Stimulated activated CD8-positive, alpha-beta memory T cell treated with anti-CD3 and anti-CD28 coated beads, Interleukin-7, amount 100 ng/mL, for 4 hours (primary cell): ENCODE measurements at places on chromosomes 1 and 21.

DNA sequence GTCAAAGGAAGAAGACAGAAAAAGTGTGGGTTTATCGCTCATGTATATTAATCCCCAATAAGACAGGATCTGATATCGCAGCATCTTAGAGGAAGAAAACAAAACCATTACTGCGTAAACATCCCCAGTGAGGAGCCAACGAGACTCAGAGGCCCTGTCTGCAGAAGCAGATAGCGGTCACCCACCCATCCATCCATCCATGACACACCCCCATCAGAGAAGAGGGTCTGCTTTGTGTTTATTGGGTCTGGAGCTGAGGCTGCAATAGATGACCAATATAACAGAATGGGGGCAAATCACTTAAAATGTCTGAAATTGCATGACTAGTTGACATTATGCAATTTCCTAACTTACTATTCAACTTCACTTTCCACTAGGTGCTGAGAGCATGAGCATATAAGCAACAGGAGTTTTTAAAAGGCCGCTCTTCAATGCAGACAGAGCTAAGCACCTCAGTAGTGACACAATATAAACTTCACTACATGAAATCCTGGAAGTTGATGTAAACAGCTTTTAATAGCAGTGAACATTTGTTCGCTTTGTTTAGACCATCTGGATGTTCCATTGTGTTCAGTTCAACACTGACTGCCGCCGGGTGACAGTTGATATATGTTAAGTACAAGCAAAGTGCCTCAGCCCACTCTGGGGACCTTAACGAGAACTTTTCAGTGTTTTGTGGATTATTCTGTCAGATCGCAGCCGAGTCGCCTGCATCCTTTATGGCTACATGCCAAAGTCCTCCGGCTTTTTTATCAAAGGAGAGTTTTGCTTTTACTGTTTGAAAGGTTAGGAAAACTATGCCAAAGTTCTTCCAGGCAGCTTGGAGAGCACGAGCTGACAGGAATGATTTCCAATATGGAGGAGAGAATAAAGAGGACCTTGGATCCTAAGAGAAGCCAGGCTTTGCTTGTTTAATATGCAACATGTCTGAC lies 167.5 kb downstream of the ZNF281 start:
- DNase-seq, result no peak

- DNase-seq, result no peak
Observed at GRCh38 chr1:38500352-38500751, 359.2 kb downstream of the RRAGC start.

- no peak for DNase-seq
Observed at GRCh38 chr1:30596891-30597290, 126.5 kb downstream of the MATN1 start.

DNA sequence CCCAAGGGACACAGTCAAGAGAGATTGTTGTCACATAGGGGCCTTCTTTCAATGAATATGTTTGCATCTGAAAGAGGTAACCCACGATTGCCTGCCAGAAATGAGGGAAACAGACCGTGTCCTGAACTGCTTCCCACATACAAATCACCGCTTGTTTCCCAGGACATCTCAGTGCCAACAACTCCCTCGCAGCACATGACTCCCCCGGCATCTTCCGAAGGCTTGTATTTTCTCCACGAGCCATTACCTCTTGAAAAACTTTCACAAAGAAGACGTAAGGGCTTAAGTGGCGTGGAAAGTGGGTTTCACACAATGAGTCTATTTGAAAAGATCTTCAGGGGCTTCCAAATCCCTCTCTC lies 31.6 kb upstream of the PDE9A start:
- no peak for DNase-seq

DNA sequence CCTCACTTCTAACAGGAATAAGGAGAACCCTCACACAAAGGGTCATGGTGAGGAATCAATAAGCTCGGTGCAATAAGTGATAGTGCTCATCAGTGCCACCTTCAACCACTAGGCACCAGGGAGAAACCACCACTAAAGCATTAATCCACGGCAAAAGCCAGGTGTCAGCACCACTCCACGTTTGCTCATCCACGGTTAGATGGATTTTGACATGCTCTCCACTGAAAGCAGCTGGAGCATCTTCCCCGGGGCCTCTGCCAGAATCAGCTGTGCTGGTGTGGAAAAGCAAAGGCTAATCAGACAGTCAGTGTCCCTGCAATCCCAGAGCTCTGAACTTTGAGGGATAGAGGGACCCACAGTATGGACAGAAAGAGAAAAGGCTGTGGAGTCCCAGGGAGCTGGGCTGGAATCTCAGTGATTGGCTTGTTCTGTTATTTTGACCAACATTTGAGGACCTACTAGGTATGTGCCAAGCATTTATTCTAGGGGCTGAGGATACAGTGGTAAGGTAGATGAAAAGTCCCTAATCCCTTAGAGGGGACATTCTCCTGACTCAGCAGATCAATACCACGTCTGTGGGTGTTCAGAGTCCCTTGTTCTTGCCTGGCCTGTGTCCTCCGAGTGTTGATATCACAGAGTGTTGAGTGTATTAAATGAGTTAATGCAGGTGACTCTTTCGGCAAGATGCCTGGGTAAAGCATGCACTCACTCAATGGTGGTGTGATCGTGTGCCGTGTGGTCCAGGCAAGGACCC lies 41.3 kb downstream of the FHAD1 start:
- DNase-seq, result no peak

DNA sequence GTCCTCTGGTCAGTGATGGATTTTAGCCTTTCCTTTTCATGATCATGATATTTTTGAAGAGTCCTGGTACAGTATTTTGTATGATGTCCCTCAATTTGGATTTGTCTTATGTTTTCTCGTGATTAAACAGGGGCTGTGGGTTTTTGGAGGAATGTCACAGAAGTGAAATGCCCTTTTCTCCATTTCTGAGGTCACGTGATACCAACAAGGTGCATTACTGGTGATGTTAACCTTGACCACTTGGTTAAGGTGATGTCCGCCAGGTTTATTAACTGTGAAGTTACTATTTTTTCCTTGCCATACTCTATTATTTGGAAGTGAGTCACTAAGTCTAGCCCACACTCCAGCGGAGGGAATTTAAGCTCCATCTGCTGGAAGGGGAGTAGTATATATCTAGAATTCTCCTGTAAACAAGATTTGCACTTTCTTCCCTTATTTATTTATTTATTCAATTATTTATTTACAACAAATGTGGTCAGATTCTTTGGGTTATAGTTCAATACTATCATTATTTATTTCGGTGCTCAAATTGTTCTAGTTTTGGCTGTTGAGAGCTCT lies 123.4 kb downstream of the HIVEP3 start:
- DNase-seq, result no peak

- DNase-seq, result no peak
Observed at GRCh38 chr1:31752952-31753475, 11.1 kb downstream of the ADGRB2 start.

DNA sequence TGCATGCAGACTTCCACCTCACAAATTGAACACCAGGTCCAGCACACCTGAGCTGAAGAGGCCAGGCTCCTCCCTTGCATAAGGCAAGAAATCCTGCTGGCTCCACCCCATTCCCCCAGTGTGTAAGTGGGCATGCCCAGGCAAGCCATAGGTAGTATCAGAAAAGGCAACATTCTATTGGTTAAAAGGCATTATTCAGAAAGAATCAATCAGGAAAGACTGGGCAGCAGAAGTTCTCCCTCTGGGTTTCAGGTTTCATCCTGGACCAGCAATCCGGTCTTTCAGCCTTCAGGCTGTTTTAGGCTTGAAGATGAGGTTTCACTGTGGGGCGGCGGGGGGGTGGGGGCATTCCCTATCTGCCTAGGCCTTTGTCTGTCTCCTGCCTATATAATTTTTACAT lies 42.0 kb upstream of the LHX8 start:
- DNase-seq, result no peak

- DNase-seq, result peak; percentile 60
Observed at GRCh38 chr1:52552236-52552504, 722 bp downstream of the TUT4 start.

DNA sequence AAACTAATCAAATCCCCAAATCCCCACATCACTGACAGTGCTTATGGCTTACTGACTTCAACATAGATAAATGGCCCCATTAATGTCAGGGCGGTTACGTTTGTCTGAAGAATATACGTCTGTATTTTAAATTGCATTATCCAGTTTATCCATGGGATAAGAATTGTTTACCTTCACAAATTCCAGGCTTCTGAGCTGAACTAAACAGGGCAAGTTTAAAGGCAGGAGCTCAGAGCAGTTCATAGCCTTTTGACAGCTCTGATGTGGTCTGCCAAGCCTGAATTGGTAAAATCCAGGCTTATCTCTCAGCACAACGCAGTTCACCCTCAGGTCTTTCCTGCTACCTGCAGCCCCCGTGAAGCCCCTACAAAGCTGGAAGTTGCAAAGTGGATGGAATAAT lies 79.5 kb upstream of the GREM2 start:
- DNase-seq, result no peak

DNA sequence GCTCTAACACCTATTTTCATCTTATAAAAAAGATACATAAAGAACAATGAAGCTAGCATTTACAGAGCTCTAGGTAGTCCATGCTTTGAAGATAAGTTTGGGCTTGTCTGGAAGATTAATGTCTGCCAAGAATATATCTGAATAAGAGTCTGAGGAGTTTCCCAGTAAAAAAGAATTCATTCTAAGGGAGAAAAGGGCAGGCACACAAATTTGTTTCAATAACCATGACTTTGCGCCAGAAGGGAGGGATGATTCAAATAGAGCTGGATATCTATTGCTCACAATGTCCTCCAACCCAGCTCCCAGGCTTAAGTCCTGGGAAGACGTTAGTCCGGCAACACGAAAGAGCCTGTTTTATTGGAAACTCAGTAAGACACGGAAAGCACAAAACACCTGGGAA lies 9.7 kb upstream of the TTLL7 start:
- DNase-seq, result no peak

DNA sequence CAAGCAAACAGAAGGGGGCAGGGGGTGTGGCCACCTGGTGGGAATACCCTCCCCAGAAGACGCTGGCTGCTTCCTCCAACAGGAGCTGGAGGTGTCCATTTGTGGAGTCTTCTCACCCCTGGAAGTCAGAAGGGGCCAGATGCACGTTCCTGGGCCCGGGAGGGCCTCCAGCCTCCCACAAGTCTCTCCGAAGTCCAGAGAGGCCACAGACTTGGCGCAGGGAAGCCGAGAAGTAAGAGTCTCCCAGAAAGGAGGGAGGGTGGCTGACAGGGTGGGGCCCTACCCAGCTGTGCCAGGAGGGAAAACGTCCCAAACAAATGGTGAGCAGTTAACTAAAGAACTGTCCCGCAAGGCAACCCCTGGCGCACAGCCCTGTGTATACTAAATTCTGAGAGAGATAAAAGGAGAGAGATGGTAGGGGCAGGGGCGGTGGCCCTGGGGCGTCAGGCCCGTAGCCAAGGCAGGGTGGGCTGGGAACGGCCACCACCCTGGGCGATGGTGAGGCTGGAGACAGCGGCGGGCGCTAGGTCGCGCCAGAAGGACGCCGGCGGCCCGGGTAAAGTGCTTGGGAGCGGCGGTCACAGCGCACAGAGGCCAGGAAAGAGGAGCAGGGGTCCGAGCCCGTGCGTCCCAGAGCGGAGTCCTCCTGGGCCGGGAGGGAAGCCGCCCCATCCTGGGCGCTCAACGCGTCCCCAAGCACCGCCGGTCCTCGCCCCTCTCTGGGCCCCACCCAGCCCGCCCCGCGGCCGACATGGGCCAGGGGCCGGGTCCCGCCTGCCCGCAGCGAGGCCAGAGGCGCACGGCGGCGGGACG lies 1.2 kb downstream of the CHD5 start:
- DNase-seq, result no peak
